ENCODE measurements at places on chromosomes 3 and 15.
A peak's percentile ranks its signal among the peaks of the same experiment; 100 is the strongest.

GRCh38 chr3:142595141-142595540, 1.1 kb upstream of the PLS1 start:
- no peak for DNase-seq

DNA sequence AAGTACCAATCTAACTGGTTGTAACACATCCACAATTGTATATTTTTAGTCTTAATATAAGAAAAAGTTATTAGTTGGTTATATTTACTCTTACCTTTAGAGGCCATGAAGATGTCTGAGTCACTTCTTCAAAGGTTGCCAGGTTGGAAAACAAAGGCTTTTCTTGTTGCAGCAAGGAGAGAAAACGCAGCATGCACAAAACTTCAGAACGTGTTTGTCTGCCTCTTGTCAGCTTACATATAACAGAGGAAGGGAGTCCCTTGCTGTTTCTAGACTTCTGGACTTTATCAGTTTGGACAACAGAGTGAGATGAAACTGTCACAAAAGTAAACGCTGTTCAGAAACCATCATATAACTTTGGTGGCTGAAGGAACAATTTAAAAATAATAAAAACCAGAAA, at the start of gene PLSCR5:
Gene PLSCR5 (minus strand): TSS at position 241 of the 400 bp plus-strand sequence. CDS start 134 bp downstream, at position 107.
- DNase-seq = no peak

- DNase-seq = no peak
These were observed 352.5 kb upstream of the C2CD4B start for GRCh38 chr15:62517541-62517940.

DNA sequence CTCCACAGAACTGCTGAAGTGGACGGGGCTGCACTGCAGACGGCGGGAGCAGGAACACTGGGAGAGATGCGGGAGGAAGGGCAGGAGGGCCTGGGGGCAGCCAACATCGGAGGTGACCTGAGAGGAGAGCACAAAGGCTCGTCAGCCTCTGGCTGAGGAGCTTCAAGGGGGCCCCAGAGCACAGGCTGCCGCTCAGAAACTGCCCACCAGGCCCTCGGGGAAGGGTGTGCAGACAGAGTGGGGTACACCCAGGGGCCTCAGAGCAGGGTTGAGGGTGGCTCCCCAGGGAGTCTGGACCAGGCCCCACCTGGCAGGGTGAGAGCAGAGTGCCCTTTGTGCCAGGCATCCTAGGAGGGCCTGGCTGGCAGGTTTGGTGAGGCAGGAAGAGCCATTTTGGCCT, 14.7 kb upstream of the RHO start:
- DNase-seq = no peak

DNA sequence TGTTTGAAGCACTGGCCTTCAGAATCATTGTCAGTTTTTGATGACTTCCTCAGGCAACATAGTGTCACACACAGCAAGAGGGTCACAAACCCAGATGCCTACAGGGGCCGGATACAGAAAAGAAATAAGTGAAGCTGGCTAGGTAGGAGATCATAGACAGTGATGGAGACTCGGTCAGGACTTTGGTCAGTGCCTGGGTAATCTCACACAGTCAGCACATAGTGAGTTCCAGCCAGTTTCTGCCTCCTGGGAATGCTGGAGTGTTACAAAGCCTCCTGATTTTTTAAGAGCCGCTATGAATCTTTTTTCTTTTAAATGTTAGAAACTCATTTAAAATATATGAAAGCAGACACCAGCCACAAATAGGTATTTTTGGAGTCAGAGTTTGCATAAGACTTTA, 399.1 kb downstream of the IL5RA start:
- no peak for DNase-seq

DNA sequence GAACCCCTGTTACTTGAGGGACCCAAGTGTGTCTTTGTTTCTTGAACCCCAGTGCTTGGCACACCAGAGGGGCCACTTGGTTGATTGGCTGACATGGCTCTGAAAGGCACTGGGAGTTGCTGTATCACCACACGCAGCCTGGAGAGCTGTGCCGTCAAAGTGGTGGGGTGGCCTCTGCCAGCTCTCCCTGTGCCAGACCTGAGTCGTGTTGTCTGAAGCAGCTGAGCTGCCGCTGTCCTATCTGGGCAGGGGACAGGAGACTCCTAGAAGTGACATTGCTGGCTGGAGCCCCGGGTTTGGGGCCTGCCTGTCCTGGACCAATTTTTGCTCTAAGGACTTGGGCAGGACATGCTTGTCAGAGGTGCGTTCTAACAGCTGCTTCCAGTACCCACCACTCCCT, 5.5 kb upstream of the SNX22 start:
- no peak for DNase-seq

GRCh38 chr3:129793319-129793718, 100.2 kb downstream of the TMCC1 start:
- DNase-seq = peak; percentile 77

DNA sequence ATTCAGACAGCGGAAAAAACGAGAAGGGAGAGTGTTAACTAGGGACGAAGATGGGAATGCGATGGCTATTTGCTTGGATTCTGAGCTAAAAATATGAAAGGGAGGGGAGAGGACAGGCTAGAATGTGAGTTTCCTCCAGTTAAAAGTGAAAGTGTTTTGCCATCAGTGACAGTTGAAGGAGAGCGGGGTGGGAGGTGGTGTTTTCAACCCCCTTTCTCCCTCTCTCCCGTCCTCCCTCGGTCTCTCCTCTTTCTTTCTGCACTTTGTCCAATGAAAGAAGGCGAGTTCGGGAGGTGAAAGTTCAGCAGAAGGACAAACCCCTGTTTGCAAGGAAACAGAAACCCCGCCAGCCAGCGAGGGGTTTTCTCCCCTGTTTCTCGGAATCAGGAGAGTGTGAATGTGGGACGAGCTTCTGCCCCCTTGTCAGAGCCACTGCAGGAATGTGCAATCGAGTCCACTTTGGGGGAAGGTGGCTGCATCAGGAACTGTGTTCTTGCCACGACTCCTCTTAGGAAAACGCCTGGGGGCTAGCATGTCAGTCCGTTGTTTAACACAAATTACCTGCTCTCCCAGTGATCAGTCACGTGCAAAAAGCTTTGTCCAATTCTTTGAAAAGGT, 975 bp upstream of the FOXP1 start:
- DNase-seq = peak; percentile 73

- no peak for DNase-seq
These were observed 18.9 kb upstream of the CMTM8 start for GRCh38 chr3:32219537-32219936.

GRCh38 chr3:67381667-67382272, 272.6 kb downstream of the SUCLG2 start:
- peak; percentile 71 for DNase-seq

DNA sequence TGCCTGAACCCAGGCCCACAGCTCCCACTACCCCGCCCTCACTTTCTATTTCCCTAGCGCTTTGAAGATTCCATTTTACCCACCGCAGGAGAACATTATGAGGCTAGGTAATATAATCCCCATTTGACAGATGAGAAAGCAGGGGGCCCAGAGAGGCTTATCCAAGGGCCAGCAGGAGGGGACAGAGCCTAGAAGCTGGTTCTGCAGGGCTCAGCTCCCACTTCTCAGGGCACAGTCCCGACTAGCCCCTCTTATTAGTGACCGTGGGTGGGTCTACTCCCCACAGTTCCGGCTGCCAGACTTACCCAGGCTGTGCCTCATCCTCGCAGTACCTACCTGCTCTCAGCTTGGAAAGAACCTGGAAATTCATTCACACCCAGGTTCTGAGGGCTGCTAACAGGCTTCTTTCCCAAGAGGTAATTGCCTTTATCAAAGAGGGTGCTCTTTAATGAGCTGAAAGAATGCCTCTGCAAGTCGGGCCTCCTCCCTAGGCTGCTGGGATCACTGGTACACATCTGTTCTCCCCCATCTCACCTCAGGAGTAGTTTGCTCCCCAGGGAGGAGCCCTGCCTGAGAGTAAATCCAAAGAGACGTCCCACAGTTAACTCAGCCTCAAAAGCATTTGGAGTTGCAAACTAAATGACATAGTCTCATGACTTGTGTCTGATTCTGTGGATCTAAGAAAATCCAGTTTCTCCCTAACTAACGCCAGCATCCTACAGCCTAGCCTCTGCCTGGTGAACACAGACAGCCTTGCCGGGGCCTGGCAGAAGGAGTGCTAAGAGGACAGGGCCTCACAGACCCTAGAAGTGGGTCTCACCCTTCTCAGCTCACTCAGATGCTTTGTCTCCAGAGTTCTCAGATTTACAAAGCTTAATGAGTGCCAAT, 125.0 kb downstream of the CHSY1 start:
- peak; percentile 60 for DNase-seq

DNA sequence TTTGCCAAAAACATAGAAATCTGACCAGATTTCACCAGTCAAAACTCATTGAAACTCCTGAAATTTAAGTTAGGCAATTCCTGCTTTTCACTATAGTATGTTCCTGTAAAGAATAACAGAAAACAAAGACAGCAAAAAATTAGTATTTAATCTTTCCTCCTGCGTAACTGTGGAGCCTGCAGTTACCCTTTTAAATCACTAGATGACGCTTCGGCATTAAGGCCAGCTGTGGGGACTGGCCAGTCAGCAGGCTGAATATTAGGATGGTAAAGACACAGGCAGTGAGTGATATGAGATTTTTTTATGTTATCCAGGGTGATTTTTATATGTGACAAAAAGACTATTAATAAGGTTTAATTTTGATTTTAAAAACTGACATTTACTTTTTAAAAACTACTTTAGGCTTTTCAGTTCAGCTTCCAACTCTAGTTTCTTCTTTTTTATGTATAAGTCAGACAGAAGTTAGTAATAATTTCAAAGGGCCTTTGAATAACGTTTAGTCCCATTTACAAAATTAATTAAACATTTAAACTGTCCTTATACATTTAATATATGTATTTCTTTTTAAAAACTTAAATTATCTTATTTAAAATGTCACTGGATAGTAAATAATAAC, 165.1 kb downstream of the PPM1L start:
- peak; percentile 84 for DNase-seq

- no peak for DNase-seq
These were observed 377.0 kb downstream of the FOXP1 start for GRCh38 chr3:71206305-71207165.

DNA sequence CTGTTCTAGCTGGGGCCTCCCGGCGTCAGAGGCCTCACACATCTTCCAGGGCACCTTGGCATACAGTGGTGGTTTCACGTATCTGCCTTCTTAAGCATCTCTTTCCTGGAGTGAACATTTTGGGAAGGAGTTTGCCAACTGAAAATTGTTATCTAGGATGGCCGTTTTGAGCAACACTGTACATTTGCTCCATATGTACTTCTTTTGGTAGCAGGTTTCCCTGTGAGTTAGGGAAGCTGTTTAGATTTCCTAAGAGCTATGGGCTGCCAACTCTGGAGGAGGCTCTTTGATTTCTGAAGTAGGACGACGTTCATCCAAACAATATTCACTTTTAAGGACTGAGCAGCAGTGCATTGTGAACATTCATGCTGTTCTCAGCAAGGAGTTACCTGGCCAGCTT, 665.9 kb downstream of the SQOR start:
- DNase-seq = no peak

DNA sequence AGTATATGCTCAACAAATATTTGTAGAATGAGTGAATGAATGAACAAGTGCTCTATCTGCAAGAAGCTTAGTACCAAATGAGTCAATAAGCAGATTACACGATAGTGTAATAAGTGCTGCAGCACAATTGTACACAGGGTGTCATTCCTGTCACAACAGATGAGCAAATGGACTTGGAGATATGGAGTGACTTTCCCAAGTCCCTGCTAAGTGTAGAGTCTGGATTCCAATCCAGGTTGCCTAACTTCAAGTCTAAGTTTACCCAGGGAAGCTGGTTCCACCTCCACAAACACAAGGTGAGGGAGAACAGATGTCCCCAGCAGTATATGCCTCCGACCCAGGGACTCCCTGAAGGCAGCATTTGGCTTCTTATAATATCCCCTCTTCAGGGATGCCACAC, 77.7 kb upstream of the RAD18 start:
- no peak for DNase-seq

DNA sequence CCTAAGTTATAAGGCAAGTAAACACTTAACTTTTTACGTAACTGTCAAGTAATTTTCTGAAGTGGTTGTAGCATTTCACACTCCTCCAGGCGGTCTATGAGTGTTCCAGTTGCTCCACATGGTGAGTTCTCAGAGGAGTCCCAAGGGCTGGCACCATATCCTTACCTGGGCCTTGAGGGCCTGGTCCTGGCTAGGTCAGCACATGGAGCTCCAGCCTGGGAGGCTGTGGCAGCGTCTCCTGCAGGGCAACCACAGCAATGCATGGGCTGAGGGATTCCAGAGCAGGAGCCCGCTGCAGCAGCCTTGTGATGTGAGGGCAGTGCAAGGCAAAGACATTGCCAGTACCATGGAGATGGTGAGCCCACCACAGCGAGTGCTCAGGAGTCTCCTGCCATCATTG, 32.2 kb upstream of the LYZL4 start:
- DNase-seq = no peak

DNA sequence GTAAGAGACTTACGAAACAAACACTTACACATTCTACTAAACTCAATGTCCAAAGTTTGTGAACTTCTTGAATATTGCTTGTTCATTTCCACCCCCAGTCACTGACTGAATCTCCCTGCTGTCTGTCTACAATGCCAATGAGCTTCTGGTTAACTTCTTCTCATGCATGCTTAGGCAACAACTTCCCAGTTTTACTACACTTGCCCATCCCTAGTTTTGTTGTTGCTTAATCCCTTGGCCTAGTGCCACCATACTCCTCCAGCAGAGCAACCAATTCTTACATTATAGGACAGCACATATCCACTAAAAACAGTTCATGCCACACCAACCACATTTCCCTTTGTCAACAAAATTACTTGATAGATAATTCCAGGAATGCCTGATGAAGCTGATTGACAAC, 40.9 kb upstream of the CCR2 start:
- peak; percentile 7 for DNase-seq

GRCh38 chr15:57694279-57694678, 12.2 kb upstream of the POLR2M start:
- peak; percentile 75 for DNase-seq

- DNase-seq = no peak
These were observed 97.1 kb downstream of the MEX3B start for GRCh38 chr15:81948751-81949150.

GRCh38 chr3:147189016-147189415, 217.3 kb downstream of the ZIC4 start:
- DNase-seq = peak; percentile 57

- DNase-seq = no peak
These were observed 51.0 kb upstream of the SH3GL3 start for GRCh38 chr15:83396101-83396500.

DNA sequence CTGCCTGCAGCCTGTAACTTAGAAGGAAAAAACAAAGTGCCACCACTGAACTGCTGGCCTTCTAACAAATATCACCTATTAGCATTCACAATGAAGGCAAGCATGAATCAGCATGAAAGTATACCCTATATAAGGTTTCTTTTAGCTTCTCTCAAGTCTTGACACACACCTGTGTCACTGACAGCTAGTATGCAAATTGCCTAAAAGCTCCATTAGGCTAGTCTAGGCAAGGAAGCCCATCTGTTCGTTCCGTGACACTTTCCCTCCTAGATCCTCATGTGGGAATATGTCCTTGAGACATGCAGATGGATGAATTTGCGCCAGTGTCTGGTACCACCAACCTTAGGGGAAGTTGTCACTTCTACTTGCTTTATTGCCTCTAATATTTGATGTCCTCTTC, 129.3 kb downstream of the RBMS3 start:
- no peak for DNase-seq

- DNase-seq = no peak
These were observed 24.1 kb upstream of the AKAP13 start for GRCh38 chr15:85356276-85356675.

Data from adipocyte (in vitro differentiated cells).